Activated naive CD4-positive, alpha-beta T cell (primary cell): ENCODE measurements at places on chromosomes 12 and 14.

DNA sequence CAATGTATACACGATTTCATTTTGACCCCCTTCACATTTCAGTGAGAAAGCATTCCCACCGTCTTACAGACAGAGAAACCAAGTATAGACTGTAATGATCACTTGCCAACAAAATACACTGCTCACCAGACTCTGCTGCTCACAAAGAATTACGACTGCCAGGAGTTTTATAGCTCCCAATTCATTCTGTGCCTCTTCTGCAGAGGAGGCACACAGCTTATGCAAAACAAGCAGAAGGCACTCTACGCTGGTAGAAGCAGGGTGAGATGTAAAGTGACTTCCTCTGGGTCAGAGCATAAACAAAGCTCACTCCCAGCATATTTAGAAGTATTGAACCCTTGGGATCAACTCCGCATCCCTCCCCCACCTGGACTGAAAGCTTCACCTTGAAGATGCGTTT is 14.6 kb downstream of the SPTB start:
- no peak for DNase-seq

GRCh38 chr12:115407723-115408122 is 723.7 kb upstream of the TBX3 start:
- no peak for DNase-seq

DNA sequence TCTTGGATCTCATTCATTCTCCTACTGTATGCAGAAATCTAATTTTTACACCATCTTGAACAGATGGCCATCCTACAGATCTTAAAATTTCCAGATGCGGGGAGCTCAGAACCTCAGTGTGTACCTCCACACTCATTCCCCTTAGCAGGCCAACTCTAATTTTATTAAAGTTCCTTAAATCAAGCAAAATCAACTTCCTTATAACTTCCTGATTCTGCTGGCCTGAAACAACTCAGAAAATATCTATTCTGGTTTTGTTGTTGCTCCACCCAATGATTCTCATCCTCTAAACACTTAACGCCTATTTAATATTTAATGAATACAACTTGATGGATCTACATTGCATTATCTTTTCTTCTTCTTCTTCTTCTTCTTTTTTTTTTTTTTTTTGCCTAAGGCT is 3.1 kb downstream of the EMP1 start:
- no peak for DNase-seq

DNA sequence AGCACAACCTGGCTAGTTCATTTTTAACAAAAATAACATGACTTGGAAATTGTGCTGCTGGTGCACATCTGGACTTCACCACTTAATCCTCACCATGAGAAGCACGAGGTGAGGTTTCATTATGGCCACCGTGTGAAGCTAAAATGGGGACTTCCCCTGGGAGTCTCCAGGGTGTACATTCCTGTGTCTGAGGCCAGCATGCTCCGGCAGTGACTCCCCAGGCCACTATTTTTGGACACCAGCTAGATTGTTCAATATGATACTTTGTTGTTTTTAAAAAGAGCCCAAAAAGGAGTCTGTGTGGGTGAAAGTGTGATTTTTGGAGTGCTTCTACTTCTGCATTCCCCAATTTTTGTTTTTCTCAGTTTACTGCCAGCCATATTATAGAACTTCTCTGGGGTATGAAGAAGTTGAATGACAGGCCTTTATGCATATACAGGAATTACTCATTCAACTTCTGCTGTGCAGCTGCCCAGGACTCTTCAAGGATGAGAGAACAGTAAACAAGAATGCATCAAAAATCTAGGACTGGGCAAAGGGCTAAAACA is 16.9 kb upstream of the AICDA start:
- no peak for DNase-seq

DNA sequence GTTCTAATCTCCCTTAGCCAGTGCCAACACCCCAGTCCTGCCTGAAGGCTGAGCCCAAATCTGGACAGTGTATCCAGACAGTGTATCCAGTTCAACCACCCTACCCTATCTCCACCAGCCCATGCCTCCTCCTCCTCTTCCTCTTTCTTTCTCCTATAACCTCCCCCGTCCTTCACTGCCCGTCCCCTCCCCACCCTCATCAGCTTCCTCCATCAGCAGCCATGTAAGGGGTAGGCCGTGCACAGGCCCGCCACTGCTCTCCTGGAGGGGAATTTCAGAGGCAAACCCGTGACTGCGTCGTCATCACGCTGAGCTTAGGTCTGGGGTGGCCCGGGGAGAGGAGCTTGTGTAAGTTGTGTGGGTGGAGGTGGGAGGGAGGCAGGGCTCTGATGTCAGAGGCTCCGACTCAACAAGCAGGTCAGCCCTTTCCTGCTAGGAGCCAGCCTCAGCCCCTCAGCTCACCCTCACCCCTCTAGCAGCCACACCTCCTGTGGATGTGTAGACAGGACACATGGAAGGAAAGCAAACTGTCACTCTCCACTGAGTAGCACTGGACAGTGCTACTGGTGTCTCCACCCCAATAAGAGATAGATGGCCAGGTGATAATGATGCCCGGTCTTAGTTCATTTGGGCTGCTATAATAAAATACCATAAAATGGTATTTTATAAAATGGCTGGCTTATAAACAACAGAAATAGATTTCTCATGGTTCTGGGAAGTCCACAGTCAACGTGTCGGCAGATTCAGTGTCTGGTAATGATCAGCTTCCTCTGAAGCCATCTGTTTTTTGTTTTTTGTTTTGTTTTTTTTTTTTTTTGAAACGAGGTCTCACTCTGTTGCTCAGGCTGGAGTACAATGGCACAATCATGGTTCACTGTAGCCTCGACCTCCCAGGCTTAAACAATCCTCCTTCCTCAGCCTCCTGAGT is 50.5 kb downstream of the IRF2BPL start:
- peak; percentile 38 for DNase-seq

DNA sequence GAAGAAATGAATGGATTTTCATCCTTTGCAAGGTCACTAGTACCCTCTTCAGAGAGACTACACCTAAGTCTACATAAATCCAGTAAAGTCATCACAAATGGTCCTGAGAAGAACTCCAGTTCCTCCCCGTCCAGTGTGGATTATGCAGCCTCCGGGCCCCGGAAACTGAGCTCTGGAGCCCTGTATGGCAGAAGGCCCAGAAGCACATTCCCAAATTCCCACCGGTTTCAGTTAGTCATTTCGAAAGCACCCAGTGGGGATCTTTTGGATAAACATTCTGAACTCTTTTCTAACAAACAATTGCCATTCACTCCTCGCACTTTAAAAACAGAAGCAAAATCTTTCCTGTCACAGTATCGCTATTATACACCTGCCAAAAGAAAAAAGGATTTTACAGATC is 40.8 kb downstream of the SPATA7 start:
- DNase-seq, result no peak
